ENCODE measurements at places on chromosomes 4 and X.
A peak's percentile ranks its signal among the peaks of the same experiment; 100 is the strongest.

- DNase-seq = no peak
Observed at GRCh38 chr4:141913928-141914327, 277.5 kb downstream of the IL15 start.

DNA sequence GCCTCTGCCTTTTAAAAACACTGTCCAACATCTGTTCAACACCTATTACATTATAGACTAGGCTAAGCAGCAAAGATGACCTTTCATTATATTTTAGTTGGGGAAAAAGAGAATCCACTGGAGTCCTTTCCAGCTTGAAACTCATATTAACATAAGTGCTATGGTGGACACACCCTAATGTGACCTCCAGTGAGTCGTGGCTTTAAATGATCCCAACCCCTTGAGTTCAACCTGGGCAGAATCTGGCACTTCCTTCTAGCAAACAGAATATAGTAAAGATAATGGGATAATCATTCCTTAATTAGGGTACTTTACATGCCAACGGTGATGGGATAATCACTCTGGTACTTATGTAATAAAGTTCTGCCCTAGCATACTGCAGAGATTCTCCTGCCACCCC, 162.6 kb downstream of the MAB21L2 start:
- no peak for DNase-seq

DNA sequence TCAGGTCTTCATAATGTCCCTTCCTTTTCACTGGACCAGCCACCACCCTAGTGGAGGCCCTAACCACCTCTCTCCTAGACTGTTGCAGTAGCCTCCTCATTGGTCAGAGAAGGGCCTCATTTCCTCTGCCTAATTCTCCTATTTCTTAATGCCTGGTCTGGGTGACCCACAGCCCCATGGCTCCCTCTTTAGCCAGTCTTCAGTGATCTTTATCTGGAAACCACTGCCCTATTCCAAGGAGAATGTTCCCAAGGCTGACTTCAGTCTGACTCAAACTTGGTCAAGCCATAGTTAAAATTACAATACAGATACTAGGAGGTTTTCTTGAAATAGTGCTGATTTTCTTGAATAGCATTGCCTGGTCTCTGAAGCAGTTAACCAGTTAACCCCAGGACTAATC, 53.6 kb upstream of the PRPS1 start:
- no peak for DNase-seq

DNA sequence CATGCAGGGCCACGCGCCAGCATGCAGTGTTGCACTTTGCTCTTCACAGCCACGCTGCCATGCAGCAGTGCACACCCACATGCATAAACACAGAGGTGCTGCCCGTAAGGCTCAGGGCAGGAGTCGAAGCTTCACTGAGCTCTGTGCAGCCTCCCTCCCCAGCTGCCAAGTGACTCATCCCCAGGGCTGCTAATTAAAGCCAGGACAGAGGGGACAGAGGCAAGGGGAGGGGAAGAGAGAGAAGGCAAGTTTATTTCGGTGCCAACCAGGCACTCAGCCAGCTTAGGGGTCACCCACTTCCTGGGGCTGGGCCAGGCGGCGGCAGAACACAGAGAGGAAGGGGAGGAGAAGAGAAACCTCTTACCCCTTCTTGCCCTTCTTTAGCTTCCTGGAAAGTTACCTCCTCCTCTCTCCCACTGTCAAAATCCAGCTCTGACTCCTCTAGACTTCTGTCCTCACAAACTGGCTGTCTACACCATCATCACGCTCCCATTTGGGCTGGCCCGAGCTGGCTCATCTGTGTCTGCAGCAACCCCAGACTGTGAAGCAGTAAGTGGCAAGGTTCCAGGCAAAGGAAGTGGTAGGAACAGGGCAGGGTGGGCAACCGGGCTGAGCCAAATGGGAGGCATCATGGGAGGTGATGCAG, 6.2 kb upstream of the IQSEC2 start:
- DNase-seq = peak; percentile 65

DNA sequence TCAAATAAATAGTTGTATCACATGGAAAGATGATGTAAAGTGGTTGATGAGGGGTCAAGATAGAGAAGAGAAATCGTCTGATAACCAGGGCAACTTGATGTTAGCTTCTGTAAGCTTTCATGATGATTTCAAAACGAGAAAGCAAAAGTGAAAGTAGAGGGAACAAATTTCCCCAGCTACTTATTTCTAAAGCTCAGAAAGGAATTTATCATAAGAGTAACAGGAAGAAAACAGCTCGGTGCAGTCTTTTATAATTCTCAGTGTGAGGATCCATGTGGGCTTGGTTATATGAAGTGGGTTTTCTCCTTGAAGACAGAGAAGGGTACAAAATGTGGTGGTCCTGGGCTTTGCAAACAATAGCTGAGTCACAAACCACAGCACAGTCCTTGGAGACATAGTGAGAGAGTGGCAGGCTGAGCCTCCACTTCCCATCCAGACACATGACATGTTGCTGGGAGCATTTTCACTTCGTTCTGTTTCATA, 32.1 kb upstream of the GLRA2 start:
- DNase-seq = no peak

DNA sequence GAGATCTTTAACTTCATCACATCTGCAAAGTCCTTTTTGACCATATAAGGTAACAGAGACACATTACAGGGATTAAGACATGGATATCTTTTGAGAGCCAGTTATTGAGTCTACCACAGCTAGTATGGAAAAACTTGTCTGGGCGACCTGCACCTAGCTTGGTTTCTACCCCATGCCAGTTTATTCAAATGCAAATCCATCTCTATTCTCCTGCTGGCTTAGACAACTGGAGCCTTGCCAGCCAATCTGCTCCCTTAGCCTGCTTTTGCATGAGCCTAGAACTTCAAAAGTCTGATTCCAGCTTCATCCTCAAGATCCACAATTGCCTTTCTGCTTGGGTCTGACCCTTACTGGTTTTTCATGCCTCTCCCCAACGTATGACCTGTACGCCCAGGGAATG, 212.0 kb upstream of the AFF2 start:
- no peak for DNase-seq

DNA sequence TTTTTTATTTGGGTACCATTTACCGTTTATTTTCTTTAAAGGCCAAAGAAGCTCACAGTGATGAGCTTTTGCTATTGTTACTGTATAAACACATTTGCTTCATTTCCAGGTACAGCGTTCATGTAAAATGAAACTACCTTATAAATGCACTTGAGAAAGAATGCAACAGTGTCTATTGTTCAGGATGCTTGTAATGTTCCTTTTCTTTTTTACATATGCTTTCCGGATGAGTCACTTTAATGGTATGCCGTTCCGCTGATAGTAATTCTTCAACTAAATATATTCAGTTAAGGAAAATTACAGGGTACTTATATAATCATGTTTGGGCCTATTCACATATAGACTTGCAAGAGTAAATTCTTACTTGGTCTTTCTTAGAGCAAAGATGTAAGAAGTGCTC, 354.9 kb downstream of the RPA4 start:
- DNase-seq = no peak

DNA sequence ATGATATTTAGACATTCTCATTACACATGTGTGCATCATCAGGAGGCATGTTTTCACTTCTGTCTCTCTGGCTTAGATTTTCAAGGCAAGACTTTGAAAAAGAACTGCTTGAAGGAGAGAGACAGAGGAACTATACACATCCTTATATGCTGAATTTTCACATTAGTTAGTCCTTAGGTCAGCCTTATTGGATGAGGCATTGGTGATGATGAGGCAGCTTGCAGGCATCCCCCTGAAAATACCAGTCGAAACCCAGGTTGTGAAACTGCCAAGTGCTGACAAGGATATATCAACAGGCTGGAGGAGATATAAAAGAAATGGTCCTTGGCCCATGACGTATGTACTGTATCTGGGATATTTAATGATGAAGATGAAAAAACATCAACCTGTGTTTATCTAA, 297.2 kb upstream of the AADAT start:
- DNase-seq = no peak

DNA sequence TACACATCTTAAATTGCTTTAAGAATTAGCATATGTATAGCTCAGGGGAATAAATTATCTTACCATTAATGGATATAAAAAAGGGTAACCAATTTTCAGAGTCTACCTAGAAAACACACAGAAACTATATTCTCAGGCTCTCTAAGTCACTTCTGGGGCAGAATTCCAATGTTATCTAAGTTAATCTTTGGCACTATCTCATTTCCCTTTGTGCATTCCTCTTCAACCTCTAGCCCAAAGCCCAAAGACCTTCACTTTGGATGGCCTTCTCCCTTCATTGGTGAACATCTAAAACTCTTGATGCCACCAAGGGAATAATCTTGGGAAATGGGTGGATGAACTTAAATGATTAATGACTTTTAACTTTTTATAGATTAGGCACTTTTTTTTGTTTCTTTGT, 108.3 kb downstream of the APBB2 start:
- DNase-seq = no peak

GRCh38 chr4:188911199-188911598, 772.0 kb downstream of the TRIML1 start:
- DNase-seq = no peak

GRCh38 chrX:37445182-37445581, 96.0 kb downstream of the PRRG1 start:
- no peak for DNase-seq

- peak; percentile 24 for DNase-seq
Observed at GRCh38 chr4:1329408-1330371, 17.3 kb upstream of the UVSSA start.

DNA sequence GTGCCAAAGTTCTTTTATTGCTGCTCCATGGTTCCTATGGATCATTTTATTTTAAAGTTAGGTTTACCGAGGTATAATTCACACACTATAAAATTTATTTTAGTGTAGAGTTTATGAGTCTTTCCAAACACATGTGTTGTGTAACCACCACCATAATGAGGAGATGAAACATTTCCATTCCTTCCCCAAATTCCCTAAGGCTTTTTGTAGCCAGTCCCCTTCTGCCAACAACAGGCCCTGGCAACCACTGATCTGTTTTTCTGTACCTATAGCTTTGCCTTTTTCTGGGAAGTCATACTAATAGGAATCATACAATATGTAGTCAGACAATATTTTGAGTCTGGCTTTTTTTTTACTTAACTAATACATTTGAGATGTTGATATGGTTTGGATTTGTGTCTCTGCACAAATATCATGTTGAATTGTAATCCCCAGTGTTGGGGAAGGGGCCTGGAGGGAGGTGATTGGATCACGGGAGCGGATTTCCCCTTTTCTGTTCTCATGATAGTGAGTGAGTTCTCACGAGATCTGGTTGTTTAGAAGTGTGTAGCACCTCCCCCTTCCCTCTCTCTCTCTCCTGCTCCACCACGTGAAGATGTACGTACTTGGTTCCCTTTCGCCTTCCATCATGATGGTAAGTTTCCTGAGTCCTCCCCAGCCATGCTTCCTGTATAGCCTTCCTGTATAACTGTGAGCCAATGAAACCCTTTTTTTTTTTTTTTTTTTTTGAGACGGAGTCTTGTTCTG, 59.6 kb upstream of the DHX15 start:
- no peak for DNase-seq

DNA sequence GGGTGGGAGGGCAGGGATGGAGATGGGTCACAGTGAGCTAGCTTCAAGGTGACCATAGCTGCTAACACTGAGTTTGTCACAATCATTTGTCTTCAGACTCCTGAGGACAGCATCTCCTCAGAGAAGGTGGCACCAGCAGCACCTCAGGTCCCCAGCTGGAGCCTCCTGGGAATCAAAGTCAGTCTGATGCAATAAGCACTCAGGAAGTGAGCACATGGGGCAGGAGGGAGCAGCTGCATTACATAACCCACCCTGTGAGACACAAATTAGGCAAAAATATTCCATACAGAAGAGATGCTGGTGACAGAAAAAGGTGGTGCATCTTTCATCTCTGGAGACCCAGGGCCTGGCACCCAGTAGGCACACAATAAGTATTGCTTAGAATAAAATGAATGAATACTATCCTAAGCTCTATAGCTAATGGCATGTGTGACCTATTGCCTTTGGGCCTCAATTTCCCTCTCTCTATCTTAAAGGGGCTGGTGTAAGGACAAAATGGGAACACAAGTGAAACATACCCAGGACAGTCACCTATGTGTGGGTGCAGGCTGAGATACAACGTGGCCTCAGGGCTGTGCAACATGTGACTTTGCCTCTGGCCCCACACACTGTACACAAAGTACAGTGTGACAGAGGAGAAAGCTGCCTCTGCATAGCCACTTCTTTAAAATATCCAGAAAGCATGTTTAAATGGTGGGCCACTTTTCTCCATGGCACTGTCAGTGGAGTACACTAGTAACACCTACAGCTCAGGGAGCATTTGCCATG, 37.1 kb downstream of the SLC39A8 start:
- no peak for DNase-seq

GRCh38 chr4:98248934-98249333, 12.2 kb upstream of the RAP1GDS1 start:
- no peak for DNase-seq

- no peak for DNase-seq
Observed at GRCh38 chr4:153138736-153139135, 65.5 kb upstream of the TRIM2 start.

GRCh38 chr4:137678796-137679195, 146.5 kb upstream of the PCDH18 start:
- DNase-seq = no peak

DNA sequence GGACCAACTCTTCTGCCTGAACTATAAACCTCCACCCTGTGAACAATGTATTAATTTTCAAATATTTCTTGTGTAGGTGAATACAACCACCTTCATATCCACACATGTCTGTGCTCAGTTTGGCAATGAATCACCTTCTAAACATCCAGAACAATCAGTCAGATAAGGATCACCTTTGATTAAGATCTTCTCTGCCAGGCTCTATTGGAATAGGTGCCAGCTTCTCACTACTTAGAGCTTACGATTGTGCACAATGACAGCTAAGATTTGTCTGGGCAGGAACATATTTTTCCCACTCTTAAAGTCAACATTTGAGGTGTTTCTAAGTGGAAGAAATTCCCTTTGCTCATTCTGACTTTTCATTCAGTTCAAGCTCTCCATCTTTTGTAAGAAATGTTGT, 237.2 kb downstream of the IL1RAPL2 start:
- no peak for DNase-seq

GRCh38 chr4:3371033-3372001, 70.5 kb upstream of the HGFAC start:
- DNase-seq = no peak

DNA sequence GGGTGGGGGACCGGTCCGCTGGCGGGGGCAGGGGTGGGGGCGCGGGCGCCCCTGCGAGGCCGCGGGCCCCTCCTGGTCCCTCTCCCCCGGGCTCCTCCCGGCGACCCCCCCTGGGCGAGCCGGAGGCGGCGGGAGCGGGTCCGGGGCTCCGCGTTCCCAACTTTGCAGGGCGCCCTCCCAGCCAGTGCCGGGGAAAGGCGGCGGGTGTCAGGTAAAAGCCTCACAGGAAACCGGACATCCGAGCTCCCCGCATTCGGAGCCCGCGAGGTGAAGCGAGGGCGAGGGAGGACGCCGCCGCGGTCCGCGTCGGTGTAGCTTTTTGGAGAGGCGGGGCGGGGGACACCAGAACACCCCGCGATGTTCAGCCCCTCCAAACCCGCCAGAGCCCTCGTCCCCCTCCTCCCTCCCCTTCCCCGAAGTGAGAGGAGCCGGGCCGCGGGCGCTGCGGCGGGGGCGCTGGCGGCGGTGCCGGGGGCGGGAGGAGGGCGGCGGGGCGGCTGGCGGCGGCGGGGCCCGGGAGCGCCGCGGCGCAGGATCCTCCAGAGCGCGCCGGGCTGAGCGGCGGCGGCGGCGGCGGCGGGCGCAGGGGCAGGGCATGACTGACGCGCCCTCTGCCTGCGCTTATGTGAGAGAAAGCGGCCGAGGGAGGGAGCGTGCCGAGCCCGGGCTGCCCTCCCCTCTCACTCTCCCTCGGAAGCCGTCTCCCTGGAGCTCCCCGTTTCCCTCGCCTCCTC, at the start of gene VEGFC:
TSS of gene VEGFC (minus strand) at position 597 of the 734 bp plus-strand sequence. CDS start 611 bp downstream, outside the sequence.
- DNase-seq = peak; percentile 67

GRCh38 chr4:123479944-123480343, 83.3 kb downstream of the SPRY1 start:
- no peak for DNase-seq

All from left hindlimb (tissue), 1 donor.